ENCODE measurements at places on chromosomes 12 and 14.

GRCh38 chr14:100736269-100737180 is 9.8 kb downstream of the DLK1 start:
- no peak for DNase-seq

DNA sequence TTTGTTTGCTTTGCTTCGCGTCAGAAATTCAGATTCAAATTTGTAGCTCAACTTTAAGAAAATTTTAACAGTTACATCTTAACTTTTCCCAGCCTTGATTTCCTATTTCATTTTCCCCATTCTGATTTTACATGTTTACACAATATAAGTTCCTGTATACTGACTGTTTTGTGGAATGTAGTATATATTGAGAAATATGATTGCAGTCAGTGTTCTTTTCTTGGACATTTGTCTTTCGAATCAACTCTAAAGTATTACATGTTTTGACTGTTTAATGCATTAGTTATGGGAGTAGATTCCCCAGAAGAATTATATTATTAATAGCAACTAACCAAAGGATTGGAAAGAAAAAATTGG is 48.1 kb downstream of the PRKCH start:
- DNase-seq: no peak

DNA sequence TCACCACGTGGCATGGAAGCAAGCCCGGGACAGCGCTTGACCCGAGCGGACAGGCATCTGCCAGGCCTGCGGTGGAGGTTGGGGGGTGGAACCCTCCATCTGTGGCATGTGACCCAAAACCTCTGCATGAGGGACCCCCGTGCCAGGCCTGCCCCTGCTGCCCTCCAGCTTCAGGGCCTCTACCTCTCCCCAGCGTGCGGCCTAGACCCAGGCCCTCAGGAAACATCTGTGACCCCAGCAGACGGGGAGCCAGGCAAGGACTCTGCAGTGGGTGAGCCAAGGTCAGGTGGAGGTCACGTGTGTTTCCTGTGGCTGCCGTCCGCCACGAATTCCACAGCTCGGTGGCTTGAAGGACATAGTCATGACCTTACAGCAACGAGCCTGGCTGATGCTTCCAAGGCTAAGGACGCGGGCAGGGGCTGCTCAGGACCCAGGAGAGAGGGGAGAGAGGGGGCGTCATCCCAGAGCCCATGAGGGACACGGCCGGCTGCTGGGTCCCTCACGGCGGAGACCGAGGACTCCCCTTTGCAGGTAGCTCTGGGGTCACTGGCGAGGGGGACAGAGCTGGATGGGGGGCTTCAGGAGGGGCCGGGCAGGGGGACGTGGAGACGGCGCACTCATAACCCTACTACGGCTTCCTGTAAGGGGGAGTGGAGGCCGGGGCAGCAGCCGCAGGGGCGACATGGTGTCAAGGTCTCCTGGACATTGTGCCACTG is 91.5 kb downstream of the GALNT9 start:
- no peak for DNase-seq

- DNase-seq: no peak
Observed at GRCh38 chr12:73226593-73226992, 954.4 kb downstream of the TRHDE start.

DNA sequence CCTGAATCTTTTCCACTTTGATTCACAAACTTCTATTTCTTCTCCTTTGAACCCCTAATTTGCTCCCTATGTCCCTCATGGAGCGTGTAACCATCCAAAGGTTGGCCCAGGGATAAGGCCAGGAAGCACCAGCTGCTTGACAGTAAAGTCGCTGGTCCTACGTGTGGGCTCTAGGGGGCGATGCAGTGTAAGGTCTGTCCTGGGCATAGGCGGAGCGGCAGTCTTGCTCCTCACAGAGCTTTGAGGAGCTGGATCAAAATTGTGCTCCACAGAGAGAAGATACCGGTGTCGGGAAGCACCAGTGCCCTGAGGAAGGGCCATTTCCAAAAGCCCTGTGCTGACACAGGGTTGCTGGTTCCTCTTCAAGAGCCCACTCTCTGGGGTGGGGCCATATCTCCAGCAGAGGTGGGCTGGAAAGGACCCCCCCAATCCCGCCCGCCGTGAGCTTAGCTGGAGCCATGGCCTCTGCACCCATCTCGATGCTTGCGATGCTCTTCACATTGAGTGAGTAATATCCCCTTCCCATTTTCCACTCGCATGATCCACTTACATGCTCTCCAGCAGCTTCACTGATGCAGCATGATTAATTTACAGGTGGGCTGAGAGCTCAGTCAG is 49.9 kb upstream of the OR4E1 start:
- DNase-seq: peak; percentile 84

- DNase-seq: peak; percentile 14
Observed at GRCh38 chr12:76260390-76260748, 87.8 kb downstream of the BBS10 start.

DNA sequence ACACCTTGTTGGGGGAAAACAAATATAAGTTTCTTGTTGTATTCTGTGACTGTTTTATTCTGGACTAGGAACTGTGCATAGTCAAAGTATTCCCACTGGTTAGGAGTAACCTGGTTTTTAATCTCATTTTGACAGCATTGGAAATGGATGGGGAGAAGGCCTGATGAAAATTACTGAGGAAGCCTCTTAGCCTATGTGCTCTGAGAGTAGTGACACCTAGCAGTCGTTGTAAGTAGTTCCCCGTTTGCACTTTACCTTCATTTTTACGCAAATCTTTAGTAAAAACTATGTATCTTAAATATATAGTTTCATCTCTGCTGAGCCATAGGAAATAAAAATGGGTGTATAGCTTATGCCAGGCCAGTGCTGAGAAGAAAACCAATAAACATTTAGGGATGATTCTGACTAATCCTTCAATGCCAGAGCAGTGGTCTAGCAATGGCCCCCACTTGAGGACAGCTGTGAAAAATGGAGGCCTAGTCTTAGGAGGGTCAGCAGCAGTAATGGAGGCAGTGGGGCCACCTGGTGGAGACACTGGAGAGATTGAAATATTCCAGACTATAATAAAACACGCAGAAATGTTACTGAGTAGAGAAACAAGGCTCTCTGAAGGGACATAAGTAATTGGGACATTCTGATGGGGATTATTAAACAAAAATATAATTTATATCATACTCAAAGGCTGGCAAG is 133.2 kb upstream of the NOVA1 start:
- peak; percentile 50 for DNase-seq

GRCh38 chr12:26088998-26089397 is 35.8 kb downstream of the BHLHE41 start:
- DNase-seq: peak; percentile 25

GRCh38 chr12:91434081-91434480 is 251.5 kb upstream of the DCN start:
- no peak for DNase-seq

- DNase-seq: no peak
Observed at GRCh38 chr12:112936927-112937326, 1.3 kb upstream of the OAS3 start.

- DNase-seq: no peak
Observed at GRCh38 chr14:89091781-89092180, 267.3 kb downstream of the TTC8 start.

DNA sequence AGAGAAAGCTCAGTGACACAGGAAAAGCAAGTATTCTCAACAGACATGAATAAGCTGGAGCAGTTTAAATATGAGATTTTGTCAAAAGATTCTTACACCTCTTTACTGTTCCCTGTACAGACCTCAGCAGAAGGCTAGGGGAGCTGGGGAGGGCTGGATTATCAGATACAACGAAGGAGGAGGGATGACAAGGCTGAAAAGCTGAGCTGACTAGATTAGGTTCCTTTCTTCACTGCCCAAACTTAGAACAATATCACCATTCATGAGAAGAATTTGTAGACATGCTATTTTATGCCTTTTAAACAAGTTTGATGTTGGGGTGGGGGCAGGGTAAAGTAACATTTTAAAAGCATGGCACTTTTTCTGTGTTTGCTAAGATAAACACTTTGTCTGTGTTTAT is 611.1 kb downstream of the AACS start:
- no peak for DNase-seq

DNA sequence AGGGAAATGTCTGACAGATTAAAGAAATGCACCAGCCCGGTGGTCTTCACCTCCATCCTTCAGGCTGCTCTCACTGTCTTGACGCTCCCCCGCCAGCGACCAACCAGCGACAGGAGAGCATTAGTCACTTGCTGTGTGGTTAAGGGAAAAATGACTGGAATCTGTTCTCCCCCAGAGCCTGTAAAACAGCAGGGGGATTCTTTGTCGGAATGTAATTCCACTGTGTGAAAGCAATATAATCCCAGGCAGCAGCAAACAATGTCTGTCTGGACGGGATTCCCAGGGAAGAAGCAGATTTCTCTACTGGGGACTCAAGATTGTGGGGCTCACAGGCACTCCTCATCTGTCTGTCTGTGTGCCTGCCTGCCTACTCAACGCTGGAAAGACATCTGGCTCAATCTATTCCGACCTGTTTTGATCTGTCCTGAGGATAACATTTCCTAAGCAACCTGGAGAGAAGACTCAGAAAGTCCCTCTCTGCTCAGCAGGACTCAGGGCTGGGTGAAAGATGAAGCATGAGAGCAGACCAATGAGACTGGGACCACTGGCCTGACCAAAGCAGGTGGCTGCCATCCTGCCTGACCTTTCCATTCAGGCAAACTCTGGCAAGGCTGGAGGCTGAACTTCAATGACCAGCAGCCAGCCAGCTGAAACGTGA is 54.6 kb downstream of the NUAK1 start:
- DNase-seq: peak; percentile 96

- DNase-seq: peak; percentile 25
Observed at GRCh38 chr12:52494518-52494917, 1.5 kb upstream of the KRT6A start.

DNA sequence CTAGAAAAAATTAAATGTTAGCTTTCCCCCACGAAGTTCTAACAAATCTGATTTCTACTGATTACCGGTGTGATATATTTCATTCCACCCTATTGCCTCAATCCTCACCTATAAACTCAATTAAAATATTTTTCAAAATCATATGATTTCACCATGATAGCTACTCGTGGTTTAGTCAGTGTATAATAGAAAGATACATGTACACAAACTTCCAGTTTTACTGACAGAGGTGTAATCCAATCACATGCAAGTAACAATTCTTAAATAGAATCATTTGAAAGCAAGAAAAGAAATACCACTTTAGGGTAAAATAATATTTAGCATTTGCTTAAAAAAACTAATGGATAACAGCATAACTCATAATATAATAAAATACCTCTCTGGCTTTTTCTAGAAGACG is 55.0 kb upstream of the C12orf50 start:
- no peak for DNase-seq

DNA sequence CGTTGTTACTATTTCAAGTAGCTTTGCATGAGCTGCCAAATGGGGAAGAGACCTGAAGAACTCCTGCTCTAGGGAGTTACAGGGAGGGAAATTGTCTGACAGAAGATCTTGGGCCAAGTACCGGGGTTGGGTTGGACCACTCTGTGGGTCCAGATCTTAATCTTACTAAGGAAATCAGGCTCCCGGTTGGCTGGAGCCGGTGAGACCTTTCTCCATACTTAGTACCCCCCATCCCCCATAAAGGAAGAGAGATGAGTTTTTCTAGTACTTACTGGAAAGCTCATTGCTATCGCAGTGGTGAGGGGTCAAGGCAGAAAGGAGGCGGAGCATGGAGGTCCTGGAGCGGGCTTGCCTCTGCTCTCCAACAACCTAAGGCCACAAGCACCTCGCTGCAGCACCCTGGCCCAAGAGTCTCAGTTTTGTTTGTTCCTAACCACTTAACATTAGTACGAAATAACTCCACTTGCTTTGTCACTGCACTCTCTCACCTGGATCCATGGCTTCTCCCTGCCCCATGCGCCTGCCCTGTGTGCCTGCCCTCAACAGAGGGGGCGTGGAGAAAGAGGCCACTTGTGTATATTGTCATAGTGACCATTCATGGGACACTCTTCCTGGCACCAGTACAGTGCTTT is 6.8 kb upstream of the UNC119B start:
- DNase-seq: no peak

Data from Daoy (cell line).